ACHN (cell line): ENCODE measurements at places on chromosomes 7 and 10.

- no peak for DNase-seq
Measured at GRCh38 chr7:75962607-75963380, 31.6 kb downstream of the TMEM120A start.

GRCh38 chr10:27724287-27724686 lies 21.3 kb downstream of the MKX start:
- no peak for DNase-seq

- DNase-seq = no peak
Measured at GRCh38 chr10:27225011-27225590, 15.5 kb downstream of the ACBD5 start.

DNA sequence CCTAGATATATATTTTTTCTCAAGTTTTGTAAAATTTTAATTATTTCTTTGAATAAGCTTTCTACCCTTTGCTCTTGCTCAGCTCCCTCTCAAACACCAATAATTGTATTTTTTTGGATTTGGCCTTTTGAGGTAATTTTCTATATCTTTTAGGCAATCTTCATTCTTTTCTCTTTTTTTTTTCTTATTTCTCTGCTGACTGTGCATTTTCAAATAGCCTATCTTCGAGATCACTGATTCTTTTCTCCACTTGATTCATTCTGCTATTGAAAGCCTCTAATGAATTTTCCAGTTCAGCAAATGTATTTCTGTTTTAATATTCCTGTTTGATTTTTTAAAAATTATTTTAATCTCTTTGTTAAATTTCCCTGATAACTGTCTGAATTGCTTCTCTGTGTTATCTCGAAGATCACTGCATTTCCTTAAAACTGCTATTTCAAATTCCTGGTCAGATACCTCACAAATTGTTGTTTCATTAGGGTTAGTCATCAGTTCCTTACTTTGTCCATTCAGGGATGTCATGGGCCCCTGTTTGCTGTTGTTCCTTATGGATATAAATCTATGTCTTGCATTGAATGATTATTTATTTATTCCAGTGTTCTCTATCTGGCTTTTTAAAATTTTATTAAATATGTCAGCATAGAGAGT lies 100.1 kb upstream of the UNC5B start:
- DNase-seq = no peak

GRCh38 chr7:71016401-71016800 lies 115.5 kb upstream of the GALNT17 start:
- no peak for DNase-seq

- no peak for DNase-seq
Measured at GRCh38 chr10:7635408-7636125, 31.2 kb downstream of the ITIH5 start.

DNA sequence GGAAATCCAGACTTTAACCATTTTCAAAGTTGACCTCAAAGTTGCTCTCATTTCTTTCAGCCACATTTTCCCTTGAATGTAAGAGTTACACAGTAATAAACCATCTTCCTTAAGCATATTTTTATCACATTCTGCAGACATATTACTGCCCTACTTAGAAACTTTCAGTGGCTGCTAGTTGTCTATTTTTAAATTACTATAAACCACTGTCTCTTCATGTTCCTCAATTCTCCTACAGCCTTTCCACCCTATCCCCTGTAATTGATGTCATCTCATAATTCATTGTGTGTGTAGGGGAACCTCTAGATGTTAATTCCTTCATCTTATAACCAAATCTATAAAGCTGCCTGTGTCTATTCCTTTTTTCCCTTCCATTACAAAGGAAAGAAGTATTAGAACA lies 78.1 kb upstream of the STRIP2 start:
- DNase-seq = no peak

DNA sequence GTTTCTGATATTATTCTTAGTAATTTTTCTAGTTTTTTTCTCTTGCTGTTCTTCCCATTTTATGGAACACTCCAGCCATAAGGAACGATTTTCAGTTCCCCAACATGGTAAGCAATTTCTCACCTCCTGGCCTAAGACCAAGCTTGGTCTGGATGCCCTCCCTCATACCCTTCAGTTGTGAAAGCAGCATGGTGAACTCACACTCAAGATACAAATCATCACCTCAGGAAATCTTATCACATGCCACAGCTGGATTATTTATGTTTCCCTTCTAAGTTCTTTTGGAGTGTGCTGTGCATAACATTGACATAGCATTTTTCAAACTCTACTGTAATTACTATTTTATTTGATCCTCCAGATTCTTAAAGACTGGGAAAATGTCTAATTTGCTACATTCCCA lies 216.6 kb downstream of the AGMO start:
- DNase-seq = no peak

- DNase-seq = no peak
Measured at GRCh38 chr7:12127455-12127854, 83.6 kb upstream of the TMEM106B start.

DNA sequence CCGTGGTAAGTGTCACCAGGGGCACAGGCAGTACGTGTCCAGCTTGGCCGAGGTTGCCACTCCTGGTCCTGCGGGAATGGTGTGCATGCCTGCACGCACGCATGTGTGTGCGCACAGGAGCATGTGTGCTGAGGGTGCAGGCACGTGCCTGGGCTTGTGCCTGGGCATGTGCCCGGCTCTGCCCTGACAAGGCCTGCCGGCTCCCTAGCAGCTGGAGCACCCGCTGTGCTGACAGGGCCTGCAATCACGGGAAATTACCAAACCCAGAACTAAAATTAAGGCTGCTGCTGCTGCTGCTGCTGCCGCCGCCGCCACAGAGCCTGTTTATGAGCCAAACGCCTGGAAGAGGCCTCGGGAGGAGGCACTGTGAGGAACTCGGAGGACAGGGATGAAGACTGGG lies 28.7 kb downstream of the GHRHR start:
- DNase-seq = no peak

DNA sequence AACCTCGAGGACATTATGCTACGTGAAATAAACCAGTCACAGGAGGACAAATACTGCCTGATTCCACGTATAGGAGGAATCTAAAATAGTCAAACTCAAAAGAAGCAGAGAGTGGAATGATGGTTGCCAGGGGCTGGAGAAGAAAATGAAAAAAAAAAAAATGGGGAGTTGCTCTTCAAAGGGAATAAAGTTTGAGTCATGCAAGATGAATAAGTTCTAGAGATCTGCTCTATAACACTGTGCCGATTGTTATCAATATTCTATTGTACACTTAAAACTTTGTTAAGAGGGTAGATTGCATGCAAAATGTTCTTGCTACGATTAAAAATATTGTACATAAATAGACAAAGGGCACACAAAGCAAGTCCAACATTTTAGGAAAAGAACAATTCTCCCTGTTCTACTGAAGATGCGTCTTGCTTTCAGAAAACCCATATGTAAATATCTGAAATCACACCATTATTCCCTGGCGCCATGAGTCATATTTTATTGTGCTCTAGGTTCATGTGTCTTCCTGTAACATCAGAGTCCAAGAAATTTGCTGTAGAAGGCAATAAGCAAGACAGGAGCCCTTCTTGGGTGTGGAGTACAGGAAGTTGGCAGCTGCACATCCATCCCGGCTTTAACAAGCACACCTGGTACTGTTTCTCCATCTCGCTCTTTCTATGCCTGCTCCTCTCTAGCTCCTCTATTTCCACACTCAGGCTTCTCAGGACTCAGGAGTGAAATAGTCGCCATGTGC lies 145.9 kb downstream of the GFRA1 start:
- no peak for DNase-seq

- no peak for DNase-seq
Measured at GRCh38 chr10:131179361-131179760, 132.2 kb downstream of the TCERG1L start.

DNA sequence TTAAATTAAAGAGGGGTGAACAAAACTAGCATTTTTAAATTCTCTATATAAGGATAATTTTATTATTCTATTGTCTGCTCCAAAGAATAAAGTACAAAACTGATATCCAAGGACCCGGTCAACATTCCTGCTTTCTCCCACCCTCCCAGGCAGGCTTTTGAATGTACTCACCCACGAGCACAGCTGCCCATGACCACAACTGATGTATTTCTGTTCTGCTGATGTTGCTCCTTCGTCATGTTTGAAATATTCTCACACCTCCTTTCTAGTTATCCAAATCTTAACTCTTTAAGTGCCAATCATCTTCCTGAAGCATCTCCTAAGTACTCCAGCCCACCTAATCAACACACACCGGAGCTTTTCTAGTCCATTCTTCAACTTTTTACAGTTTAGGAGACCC lies 46.7 kb downstream of the CALD1 start:
- DNase-seq = no peak

- no peak for DNase-seq
Measured at GRCh38 chr10:24974976-24975375, 22.6 kb upstream of the PRTFDC1 start.

DNA sequence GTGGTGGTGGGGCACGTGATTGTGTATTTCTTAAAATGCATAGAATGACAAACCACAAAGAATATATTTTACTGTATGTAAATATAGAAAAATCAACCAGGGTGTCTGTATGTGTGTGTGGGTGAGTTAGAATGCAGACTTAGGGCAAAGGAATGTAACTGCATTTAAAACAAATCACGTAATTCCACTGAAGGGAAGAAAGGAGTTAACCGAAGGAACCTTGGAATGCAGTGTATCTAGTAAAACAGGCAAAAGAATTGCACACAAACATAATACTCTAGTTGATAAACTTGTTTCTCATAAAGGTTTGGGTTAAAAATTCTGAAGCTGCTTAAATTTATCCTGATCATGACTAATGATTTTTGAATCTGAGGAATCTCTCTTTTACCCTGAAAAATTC lies 134.9 kb downstream of the ADRA2A start:
- no peak for DNase-seq

GRCh38 chr7:7582596-7582995 lies 15.9 kb downstream of the MIOS start:
- DNase-seq = no peak

- DNase-seq = no peak
Measured at GRCh38 chr10:113336549-113337130, 216.2 kb upstream of the HABP2 start.

GRCh38 chr7:111708072-111708471 lies 145.8 kb upstream of the IMMP2L start:
- no peak for DNase-seq

GRCh38 chr10:44339218-44339617 lies 45.7 kb downstream of the CXCL12 start:
- DNase-seq = no peak

- no peak for DNase-seq
Measured at GRCh38 chr10:47241256-47241655, 58.7 kb upstream of the GDF10 start.

DNA sequence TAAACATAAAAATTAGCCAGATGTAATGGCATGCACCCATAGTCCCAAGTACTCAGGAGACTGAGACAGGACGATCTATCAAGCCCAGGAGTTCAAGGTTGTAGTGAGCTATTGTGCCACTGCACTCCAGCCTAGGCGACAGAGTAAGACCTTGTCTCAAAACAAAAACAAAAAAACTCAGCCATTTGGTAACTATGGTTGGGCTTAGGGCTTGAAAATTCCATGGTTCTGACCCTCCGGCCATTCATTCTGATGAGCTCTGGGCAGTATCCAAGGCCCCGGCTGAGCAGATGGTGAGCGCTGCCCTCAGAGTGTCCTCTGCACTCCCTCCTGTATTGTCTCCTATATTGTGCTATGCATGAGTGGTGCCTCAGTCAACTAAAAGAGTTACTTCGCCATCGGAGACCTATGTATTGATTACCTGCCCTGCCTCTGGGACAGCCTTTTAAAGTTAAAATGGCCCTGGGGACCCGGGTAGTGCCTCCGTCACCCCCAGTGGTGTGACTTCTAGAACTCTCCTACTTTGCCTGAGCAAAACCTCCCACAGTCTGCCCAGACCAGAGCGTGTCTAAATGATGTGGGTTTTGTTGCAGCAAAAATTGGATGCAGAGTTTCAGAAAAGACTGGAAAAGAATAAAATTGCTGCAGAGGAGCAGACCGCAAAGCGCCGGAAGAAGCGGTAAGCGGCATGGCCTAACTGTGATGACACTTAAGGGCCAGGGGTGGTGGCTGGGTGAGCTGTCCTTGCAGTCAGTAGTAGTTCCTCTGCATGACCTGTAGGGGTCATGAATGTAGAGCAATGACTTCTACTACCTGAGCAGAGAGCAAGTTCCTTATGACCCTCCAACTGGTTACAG lies 8.1 kb downstream of the PRKRIP1 start:
- peak; percentile 79 for DNase-seq

- no peak for DNase-seq
Measured at GRCh38 chr7:20219062-20219445, 1.9 kb upstream of the MACC1 start.

DNA sequence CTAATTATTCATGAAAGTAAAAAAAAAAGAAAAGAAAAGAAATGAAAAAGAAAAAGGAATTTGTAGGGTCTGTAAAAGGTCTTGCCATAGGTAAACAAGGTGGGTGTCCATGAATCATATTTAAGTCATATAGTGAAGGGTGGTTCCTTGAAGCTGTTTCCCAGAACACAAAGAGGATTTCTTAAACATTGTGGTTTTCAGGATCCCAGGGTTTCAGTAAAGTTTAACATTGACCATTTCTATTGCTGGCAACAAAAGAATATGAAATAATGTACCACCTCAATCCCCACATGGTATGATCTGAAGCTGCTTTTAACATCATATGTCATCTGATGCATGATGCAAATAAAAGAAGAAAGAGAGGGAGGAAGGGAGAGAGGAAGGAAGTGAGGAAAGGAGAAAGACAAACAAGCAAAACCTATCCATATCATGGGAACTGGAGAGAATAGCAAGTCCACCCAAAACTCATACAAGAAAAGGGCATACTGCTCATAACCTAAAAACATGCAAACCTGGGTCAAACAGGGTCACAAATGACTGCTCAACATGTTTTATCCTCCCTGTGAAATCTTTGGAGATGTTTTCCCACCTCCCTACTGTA lies 663.5 kb downstream of the SORCS1 start:
- no peak for DNase-seq

GRCh38 chr10:49112851-49113250 lies 2.5 kb downstream of the VSTM4 start:
- DNase-seq = no peak

GRCh38 chr7:28002638-28003037 lies 178.0 kb downstream of the JAZF1 start:
- DNase-seq = peak; percentile 48

- DNase-seq = no peak
Measured at GRCh38 chr7:71770269-71770907, 638.4 kb downstream of the GALNT17 start.

DNA sequence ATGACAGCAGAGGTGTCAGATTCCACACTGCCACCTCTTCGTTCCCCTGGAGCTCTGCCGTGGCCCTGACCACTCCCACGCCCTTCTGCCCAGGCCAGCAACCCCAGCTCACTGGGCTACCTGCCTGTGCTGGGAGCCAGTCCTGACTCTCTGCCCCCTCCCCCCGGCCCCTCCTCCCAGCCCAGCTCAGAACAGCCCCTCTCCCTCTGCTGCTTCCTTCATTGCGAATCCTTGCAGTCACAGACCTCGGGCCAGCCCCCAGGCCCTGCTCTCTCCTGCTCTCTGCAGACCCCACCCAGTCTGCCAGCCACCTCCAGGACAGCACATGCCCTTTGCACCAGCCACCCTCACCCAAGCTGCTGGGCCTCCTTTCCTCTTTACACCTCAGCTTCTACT lies 60.4 kb downstream of the TCERG1L start:
- DNase-seq = no peak

- DNase-seq = no peak
Measured at GRCh38 chr10:87837445-87837844, 19.4 kb upstream of the ATAD1 start.
